HFFc6 (cell line): ENCODE measurements at places on chromosomes 4 and X.

DNA sequence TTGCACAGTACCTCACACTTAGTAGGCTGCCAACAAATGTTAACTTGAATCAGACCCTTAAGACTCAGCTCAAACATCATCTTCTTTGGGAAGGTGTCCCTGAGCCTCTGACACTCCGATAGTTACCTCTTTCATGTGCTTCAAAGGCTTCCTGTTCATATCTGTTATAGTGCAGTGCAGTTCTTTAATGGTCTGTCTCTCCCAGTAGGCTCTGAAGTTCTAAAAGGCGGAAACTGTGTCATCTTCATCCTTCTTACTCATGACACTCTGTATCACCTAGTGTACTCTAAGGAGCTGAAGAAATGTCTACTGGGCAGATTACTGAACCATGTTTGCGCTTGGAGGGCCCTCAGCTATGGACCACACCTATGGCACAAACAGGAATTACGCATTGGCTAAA lies 2.1 kb upstream of the DIAPH2 start:
- DNase-seq, result no peak

DNA sequence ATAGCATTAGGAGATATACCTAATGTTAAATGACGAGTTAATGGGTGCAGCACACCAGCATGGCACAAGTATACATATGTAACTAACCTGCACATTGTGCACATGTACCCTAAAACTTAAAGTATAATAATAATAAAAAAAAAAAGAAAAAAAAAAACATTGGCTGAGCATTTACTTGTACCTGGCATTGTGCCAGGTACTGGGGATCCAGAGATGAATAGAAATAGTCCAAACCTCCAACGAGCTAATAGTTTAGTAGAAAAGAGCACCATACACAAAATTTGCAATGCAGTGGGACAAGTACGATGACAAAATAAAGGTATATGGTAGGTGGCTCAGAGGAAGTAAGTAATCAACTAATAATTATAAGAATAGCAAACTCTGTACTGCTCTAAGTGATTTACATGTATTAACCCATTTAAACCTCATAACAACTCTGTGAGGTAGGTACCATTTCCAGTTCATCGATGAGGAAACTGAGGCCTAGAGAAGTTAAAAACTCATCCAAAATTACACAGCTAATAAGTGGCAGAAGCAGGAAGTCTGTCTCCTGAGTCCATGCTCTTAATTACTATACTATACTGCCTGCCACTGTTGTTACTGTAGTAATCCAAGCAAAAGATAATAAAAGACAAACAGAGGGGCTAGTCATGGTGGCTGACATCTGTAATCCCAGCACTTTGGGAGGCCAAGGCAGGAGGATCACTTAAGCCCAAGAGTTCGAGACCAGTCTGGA lies 319.3 kb downstream of the OPHN1 start:
- DNase-seq, result no peak

GRCh38 chrX:19625612-19626011 lies 110.3 kb upstream of the MAP3K15 start:
- no peak for DNase-seq

DNA sequence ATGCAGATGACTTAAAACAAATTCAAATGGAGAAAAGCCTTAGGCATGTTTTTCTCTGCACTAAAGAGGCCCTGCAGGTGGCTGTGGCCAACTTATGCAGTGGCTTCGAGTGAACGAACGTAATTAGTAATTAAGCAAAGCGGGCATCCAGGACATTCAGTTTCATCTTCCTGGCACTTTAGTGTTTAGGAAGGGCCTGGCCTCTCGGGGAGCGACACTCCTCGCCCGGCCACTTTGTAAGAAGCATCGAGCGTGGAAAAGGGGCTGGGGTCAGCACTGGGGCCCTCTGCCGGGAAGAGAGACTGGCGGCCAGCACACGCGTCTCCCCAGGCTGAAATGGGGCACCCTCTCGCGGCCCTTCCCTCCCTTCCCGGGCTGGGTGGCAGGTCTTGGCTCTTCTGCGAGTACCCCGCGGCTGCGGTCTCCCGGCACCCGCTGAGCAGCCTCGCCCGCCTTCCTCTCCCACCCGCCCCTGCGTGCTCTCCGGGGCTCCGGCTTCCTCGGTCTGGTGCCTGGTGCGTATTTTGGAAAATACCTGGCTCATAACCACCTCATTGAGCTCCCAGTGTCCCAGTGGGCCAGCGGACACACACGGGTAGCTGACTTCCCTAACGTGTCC lies 677 bp upstream of the CYP4V2 start:
- no peak for DNase-seq

DNA sequence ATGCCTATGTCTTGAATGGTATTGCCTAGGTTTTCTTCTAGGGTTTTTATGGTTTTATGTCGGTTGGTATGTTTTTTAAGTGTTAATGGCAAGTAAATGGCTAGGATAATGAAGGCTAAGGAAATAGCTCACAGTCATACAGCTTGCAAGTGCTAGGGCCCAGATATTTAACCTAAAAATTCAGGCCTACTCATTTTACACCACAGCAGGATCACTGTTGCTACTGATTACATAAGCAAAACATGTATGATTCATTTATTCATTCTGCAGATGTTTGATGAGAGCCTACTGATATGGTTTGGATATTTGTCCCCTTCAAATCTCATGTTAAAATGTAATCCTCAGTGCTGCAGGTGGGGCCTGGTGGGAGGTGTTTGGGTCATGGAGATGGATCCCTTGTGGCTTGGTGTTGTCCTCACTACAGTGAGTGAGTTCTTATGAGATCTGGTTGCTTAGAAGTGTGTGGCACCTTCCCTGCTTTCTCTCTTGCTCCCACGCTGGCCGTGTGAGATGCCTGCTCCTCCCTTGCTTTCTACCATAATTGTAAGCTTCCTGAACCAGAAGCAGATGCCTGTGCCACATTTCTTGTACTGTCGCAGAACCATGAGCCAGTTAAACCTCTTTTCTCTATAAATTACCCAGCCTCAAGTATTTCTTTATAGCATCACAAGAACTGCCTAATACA lies 175.5 kb downstream of the MAPK10 start:
- DNase-seq, result no peak

DNA sequence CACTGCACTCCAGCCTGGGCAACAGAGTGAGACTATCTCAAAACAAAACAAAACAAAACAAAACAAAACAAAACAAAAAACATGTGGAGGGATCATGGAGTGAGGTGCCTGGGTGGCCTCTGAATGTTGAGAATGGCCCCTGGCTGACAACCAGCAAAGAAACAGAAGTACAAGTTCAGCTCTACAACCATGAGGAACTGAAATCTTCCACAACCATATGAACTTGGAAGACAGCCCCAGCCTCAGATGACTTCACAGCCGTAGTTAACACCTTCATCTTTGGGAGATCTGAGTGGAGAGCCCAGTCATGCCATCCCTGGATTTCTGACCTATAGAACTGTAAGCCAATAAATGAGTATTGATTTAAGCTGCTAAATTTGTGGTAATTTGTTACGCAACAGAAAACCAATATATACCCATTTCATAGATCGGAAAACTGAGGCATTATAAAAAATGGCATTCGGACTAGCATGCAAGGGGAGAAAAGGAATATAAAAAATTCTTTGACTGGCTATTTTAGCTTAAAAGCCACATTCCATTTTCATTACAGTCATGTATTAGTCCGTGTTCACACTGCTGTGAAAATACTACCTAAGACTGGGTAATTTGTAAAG lies 138.7 kb upstream of the RAPGEF2 start:
- DNase-seq, result no peak

DNA sequence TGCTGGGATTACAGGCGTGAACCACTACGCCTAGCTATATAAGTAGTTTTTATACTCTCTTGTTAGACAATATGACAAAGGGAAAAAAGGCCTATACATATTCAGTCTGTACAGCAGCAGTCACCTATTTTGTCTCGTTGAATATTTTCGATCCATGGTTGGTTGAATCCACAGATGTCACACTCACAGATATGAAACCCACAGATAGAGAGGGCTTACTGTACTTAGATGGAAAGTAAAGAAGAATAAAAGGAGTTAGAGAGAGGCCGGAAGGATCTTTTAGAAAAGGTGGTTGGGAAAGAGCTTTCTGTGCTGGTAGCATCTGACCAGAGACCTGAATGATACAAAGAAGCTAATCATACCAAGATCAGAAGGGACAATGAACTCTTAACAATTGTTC lies 38.3 kb upstream of the SPINK2 start:
- no peak for DNase-seq

- DNase-seq, result no peak
These were observed 237.3 kb downstream of the USP46 start for GRCh38 chr4:52421811-52422213.

DNA sequence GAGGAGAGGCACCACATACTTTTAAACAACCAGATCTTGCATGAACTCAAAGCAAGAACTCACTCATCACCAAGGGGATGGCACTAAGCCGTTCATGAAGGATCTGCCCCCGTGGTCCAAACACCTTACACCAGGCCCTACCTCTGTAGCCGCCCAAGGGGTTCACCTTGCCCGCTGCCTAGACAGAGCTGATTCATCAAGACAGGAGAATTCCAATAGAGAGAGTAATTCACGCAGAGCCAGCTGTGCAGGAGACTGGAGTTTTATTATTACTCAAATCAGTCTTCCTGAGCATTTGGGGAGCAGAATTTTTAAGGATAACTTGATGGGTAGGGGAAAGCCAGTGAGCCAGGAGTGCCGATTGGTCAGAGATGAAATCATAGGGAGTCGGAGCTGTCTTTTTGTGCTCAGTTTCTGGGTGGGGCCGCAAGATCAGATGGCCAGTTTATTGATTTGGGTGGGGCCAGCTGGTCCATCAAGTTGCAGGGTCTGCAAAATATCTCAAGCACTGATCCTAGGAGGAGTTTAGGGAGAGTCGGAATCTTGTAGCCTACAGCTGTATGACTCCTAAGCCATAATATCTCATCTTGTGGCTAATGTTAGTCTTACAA lies 364.7 kb downstream of the PCDH7 start:
- no peak for DNase-seq

DNA sequence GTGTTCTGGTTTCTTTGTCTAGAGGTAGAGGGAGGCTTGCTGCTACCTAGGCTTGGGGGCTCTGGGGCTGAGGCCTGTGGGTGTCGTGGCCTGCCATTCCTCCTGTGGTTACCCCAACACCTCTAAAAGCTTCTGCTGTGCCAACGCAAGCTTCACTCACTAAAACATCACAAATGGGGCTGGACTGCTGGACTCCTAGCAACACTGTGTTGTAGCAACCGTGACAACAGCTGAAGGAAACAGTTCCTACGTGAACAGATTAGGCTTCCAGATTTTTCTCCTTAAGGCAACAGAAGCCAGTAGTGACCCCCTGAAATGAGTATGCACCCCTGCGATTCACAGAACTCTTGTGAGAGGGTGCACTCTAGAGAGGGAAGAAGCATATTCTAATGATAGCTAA lies 138.3 kb upstream of the TEX13D start:
- DNase-seq, result no peak

GRCh38 chr4:11512871-11513270 lies 84.2 kb upstream of the HS3ST1 start:
- DNase-seq, result no peak

DNA sequence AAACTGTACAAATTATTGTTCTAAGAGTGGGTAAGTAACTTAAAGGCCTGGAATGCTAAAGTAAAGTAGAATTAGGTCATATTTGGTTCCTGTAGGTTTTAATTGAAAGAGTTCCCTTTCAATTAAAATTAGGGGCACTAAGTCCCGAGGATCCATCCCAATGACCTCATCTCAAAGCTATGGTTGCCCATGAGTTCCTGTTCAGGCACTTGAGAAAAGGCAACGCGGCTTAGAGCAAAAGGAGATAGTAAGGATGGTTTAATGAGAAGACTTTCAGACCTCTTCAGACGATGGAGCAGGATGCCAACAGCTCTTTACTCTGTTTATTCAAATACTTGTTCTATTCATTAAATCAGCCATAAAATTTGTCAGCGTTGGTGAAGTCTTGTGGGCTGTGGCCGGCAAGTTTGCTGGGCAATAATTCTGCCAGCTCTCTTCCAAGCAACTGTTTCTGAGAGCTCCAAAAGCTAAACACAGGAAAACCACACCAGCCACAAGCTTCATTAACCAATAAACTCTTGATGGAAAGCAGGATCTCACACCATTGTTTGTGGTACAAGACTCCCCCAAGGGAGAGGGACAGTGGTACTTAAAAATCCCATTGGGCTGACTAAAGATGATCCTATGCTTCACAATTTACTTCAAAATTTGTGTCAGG lies 167.4 kb downstream of the COL4A6 start:
- DNase-seq, result no peak

- DNase-seq, result no peak
These were observed 646 bp downstream of the TIGD4 start for GRCh38 chr4:152778656-152779512.

DNA sequence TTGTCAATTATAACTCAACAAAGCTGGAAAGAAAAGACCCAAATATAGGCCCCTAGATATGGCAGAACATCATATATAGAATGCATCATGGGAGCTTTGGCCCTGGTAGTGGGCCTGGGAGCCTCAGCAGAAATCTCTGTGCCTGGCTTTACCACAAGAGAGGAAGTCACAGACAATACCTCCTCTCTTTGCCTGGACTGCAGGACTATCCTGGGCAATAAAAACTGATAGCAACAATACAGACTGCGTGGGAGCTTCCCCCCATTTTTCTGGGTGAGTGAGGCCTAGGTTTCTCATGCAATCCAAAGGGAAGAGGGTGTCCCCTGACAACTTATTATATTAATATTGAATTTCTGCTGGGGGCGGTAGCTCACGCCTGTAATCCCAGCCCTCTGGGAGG lies 64.0 kb upstream of the NFKB1 start:
- DNase-seq, result no peak

DNA sequence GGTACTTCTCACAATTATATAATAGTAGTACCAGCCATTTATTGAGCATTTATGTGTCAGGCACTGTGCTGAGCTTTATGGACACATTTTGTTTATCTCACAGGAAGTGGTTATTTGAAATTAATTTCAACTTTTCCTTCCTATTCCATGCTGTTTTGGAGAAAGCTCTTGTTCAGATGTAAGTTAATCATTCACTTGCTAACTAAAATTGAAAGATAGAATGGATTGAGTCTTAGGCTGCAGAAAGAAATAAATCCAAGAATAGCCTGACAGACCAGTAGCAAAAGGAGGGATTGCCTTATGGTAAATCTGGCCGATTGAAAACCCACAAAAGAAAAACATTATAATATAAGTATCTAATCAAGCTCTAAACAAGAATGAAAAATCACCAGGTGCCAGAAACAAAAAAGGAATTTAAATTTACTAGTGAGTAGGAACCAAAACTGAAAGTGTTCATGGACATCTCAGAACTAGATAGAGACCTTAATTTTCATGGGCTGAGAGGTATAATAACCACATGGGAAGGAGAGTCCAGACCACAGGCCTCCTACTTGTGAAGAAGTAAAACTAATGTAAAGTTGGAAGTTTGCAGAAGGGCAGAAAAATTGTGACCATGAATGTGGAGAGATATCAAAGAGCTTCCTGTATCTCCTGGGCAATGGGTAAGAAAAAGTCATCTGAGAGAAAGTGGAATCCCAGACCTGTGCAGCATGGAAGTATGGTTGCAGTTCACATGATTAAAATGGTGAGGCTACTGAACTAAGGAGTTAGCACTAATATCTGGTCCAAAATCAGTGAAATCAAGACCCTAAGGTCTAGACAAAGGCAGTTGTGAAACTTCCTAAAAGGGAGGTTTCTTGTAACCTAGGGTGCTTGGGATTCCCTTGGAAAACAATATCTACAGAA lies 38.0 kb downstream of the RADX start:
- no peak for DNase-seq
